ENCODE measurements at places on chromosomes 6 and 20.

DNA sequence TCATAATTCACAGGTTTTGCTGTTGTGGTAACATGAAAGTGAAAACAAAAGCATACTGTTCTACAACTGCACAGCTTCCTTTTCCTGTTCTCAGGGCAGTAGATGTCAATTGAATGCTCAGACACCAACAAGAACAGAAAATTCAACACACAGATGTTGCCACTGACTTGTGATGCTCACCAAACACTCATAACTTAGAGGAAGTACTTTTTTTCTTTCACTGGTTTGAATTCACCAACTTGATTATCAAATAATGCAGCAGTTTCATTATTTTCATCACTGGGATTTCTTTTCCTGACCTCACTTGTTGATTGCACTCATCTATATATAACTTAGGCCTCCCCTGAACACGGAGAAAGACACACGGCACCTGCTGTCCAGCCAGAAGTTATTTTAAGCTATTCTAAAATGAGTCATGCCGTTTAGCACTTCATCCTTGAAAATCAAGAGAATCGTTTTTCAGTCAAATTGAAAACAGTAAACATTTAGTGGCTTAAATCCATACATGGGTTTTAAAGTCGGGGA lies 949 bp downstream of the TXLNB start:
- peak; percentile 24 for DNase-seq

DNA sequence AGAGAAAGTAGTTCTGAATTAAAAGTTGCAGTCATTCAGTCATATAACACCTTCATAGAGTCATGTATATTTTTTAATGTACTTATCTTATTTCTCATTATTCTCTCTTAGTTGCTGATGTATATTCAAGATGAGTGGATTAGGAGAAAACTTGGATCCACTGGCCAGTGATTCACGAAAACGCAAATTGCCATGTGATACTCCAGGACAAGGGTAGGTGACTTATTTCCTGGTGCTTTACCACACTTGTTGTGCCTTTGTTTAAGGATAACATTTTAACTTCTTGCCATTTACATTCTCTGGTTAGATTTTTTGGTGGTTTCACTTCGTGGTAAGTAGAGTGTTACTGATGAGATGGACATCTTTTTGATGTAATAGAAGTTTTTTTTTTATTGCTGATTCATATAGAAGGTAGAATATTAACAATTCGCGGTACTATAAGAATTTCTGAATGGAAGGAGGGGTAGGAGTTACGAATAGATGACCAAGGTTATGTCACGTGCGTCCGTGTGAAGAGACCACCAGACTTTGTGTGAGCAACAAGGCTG lies 120.5 kb downstream of the NCOA3 start:
- no peak for DNase-seq

DNA sequence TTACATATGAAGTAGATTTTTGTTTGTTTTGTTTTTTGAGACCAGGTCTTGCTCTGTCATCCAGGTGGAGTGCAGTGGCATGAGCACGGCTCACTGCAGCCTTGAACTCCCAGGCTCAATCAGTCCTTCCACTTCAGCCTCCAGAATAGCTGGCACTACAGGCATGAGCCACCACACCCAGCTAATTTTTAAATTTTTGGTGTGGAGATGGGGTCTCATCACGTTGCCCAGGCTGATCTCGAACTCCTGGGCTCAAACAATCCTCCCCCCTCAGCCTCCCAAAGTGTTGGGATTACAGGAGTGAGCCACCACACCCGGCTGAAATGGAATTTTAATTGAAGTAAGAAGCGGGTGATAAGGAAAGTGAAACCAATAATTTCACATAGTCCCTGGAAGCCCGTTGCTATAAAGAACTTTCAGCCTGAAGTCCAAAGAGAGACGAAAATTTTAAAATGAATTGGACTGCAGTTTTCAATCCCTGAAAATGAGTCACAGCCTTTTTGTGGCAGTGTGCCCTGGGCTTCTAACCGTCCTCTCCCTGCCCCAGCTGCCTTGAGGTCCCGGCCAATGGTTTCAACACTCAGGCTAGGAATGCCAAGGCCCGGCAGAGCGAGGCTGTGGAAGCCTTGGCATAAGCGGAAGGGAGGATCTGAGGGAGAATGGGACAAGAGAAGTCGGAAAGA lies 757 bp downstream of the RAET1E start:
- DNase-seq = no peak

GRCh38 chr20:20078041-20078440 lies 25.7 kb downstream of the CFAP61 start:
- DNase-seq = no peak

DNA sequence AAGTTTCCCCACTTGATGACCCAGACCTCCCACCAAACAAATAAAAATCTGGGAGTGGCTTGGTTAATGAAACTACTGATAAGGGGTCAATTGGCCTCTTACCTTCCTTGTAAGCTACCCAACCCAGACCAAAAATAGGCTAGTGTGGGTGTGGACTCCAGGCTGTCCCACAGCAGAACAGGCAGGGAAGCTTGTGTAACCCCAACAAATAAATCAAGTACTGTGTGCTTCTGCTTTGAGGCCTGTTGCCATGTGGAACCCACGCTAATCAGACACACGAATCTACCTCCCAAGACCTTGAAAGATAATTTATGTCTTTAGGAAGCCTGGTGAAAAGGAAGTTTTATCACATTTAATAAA lies 33.7 kb upstream of the PAQR8 start:
- DNase-seq = no peak

GRCh38 chr6:141587482-141588266 lies 545.1 kb upstream of the GJE1 start:
- no peak for DNase-seq

- no peak for DNase-seq
Observed at GRCh38 chr6:47371139-47371869, 61.6 kb upstream of the TNFRSF21 start.

GRCh38 chr6:157089258-157089657 lies 234.1 kb downstream of the TMEM242 start:
- DNase-seq = no peak

- peak; percentile 85 for DNase-seq
Observed at GRCh38 chr6:159979136-159979874, 10.4 kb downstream of the IGF2R start.

DNA sequence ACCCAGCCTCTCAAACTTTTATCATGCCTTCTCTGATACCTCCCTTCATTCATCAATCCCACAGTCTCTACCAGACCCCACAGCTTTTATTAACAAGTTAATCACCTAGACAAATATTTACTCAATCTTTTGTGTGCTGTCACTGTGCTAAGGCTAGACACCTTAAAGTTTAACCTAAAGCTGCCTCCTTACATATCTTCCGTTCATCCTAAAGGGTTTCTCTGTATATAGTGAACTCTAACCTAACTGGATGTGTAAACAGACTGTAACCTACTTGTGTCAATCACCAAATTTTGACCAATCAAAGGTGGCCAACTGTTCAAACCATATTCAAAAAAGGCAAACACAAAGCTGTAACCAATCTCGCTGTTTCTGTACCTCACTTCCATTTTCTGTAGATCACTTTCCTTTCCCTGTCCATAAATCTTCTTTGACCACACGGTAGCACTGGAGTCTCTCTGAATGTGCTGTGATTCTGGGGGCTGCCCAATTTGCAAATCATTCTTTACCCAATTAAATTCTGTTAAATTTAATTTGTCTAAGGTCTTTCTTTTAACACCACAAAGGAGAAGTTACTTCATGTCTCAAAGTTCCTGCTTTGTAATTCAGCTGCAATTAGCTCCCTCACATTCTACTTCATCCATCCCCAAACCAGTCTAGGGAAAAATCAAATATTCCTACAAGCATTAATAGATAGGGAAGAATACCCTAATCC lies 72.5 kb downstream of the ARHGAP18 start:
- no peak for DNase-seq

DNA sequence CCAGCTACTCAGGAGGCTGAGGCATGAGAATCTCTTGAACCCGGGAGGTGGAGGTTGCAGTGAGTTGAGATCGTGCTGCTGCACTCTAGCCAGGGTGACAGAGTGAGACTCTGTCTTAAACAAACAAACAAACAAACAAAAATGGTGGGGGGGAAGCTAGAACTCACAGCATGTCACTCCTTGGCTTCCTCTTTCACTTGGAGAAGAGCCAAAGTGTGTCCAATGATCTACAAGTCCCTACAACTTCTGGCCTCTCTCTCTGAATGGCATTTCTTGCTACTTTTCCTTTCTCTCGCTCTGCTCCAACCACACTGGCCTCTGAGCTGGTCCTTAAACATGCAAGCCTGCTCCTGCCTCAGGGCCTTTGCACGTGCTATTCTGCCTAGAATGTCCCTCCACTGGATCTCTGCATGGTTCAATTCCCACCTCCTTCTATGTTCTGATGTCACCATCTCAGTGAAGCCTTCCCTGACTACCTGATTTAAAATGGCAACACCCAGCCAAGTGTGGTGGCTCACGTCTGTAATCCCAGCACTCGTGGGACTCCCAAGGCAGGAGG lies 8.1 kb downstream of the TLDC2 start:
- no peak for DNase-seq
